Mammary epithelial cell (primary cell): ENCODE measurements at places on chromosomes 13 and 19.
A peak's percentile ranks its signal among the peaks of the same experiment; 100 is the strongest.

DNA sequence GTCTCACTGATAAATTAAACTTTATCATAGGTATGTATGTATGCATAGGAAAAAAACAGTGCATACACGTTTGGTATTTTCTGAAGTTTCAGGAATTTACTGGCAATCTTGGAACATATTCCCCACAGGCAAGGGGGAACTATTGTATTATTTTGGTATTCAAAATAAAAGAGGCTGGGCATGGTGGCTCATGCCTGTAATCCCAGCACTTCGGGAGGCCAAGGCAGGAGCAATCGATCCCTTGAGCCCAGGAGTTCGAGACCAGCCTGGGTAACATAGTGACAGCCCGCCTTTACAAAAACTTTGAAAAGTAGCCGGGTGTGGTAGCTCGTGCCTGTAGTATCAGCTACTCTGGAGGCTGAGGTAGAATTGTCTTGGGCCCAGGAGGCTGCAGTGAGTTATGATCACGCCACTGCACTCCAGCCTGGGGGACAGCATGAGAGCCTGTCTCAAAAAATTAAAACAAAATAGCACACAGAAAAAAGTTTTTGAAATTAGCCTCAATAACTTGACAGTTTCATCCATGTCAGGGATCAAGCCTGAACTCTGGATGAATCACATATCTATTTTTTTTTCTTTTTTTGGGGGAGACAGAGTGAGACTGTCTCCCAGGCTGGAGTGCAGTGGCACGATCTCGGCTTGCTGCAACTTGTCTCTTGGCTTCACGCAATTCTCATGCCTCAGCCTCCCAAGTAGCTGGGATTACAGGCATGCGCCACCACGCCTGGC, 29.1 kb upstream of the HOMER3 start:
- DNase-seq, result peak; percentile 43

DNA sequence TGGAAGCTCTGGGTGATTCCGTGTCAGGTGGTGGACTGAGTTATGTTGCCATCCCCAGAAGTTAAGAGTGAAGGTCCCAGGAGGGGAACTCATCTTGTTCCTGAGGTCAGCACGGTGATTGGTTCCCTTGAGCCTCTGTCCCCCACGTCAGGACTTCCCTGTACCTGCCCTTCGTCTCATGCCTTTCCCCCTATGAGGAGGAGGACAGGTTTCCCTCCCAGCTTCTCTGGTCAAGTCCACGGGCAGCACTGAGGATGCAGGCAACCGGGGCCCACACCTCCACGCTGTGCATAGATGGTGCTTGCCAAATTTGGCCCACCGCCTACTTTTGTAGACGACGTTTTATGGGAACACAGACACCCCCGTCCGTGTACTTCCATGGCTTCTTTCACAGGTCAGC, 42.7 kb downstream of the TEX29 start:
- DNase-seq, result no peak

DNA sequence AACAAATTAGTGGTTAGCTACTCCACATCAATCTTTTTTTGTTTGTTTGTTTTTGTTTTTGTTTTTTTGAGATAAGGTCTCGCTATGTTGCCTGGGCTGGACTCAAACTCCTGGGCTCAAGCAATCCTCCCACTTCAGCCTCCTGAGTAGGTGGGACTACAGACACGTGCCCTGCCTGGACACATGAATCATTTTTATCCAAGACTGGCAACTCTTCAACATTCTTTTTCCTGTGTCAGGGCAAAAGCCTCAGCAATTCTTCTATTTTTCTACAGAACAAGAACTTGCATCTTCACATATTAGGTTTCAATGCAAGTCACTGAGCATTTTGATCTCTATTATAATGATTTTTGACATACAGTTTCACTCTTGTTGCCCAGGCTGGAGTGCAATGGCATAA, 76.8 kb upstream of the LRCH1 start:
- DNase-seq, result no peak

GRCh38 chr19:28489776-28490175, 723.2 kb downstream of the UQCRFS1 start:
- DNase-seq, result no peak

GRCh38 chr19:42191855-42192254, 25.6 kb downstream of the DEDD2 start:
- peak; percentile 91 for DNase-seq

GRCh38 chr13:67136157-67136556, 94.0 kb downstream of the PCDH9 start:
- DNase-seq, result no peak

DNA sequence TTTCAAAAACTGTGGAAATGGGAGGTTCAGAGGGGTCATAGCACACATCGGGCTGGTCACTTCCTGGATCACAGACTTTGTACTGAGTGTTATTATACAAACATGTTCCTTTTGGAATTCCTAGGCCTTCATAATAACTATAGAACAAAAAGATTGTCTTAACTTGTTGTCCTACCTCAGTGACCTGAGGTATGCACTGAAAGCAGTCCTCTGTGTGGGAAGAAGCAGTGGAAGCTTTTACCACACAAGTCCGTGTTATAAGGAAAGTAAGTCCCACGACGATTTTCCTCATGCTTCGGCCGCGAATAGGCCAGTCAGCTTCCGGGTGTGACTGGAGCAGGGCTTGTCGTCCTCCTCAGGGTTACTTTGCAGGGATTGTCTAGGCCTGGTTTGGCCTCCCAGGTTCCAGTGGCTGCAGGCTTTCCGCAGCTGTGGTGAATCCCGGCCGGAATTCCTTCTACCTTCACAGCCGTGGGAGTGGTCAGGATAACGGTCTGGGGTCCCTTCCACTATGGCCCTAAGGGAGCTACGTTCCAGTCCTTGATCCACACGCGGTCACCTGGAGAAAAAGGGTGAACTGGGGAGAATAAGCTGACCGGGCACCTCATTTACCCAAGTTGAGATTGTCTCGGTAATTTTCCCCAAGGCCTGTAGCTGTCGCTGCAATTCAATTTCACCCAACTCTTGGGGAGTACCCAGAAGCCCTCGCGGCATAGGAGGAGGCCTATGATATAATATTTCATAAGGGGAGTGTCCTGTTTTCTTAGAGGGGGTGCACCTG, 16.0 kb downstream of the NAPSA start:
- no peak for DNase-seq

GRCh38 chr13:113157929-113158747, at the start of gene PROZ:
PROZ (plus strand) TSS chr13:113158648; CDS start chr13:113158661, 13 bp downstream.
- DNase-seq, result no peak
